EH (cell line): ENCODE measurements at places on chromosomes 4 and X.

- DNase-seq: no peak
Measured at GRCh38 chr4:155954118-155954685, 536 bp upstream of the CTSO start.

DNA sequence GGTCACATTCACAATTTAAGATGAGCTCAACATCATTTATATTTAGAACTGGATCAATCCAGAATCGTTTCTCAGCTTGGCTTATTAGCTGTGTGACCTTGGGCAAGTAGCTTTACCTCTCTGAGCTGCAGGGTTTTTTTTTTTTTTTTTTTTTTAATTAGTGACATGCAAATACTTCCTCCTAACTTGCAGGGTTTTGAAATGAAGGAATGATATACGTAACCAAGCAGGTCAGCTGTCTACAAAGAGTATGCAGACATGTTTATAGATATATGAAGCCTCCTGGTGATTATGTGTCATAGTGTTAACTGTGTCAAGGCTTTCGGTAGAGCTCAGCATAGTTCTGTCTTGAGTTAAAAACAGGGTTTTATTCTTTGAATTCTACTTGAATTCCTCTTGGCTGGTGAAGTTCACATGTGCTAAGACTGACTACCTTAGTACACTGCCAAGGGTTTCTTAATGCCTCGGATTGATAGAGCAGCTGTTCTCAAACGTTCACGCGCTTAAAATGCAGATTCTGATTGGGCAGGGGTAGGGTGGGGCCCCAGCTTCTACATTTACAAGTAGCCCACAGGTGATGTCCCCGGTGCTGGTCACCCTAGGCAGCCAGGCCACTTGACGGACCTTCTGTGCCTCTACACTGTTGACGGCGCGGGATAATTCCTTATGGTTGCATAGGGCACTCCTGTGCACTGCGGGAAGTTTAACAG lies 654 bp upstream of the STS start:
- DNase-seq: no peak

- DNase-seq: peak; percentile 44
Measured at GRCh38 chrX:115233497-115234455, at the start of gene LRCH2. LRCH2 (minus strand) TSS chrX:115234096; CDS start chrX:115234041, 55 bp downstream.

DNA sequence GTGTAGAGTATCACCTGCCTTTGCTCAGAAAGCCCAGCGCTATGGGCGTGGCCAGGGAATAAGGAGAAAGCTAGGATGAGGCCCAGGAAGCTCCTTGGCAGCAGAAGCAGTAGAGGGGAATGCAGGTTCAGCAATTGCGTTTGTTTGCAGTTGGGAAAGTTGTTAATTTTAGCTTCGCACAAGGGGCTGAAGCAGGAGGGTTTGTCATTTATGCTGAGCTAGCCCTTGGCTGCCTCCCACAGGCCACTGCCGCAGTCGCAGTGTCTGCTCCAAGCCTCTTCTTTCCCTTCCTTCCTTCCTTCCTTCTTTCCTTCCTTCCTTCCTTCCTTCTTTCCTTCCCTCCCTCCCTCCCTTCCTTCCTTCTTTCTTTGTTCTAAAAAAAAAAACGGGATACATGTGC lies 21.5 kb downstream of the FRMPD3 start:
- DNase-seq: no peak

DNA sequence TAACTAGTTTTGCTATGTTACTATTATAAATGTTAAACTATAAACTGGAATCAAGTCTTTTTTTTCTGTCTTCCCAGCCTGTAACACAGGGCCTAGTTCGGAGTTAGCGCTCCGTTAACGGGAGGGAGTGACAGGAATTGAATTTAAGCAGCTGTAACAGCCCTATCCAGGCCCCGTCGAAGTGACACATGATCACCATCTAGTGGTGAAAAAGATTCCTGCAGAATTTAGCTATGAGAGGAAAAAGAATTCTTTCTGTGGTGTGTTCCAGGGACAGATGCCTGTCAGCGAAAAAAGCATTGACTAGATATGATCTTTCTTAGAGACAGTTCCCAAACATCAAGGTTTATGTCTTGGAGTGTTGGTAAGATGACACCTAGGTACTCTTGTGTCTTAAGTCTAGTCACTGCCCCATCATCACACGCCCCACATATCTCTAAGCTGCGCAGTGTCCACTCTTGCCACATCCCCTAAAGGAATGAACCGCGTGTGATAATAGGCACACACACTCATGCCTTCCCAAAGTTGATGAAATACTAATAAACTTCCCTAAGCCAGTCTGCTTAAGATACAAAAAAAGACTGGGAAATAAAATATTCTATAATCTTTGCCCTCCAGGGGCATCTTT lies 2.1 kb downstream of the GAB3 start:
- peak; percentile 66 for DNase-seq

DNA sequence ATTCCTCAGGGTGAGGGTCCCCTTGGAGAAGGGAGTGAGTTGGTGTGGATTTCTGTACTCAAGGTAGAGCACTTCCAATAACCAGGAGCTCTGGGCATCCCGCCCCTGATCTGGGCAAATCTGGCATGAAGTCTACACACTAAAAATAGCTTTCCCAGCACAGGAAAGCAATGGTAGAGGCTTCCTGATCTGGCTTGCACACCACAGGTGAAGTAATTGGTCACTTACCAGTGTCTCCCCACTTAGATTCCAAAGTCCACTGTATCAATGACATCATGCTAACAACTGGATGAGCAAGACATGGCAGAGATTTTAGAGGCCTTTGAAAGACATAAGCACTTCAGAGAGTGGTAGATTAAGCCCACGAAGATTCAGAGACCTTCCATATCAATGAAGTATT lies 17.8 kb upstream of the IDS start:
- DNase-seq: no peak

DNA sequence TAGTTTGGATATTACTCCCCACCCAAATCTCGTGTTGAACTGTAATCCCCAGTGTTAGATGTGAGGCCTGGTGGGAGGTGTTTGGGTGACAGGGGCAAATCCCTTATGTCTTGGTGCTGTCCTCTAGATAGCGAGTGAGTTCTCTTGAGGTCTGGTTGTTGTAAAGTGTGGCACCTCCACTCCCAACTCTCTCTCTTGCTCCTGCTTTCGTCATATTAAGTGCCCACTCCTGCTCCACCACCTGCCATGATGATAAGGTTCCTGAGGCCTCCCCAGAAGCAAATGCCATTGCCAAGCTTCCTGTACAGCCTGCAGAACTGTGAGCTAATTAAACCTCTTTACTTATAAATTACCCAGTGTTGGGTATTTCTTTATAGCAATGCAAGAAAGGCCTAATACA lies 944.3 kb downstream of the ADGRL3 start:
- DNase-seq: no peak

DNA sequence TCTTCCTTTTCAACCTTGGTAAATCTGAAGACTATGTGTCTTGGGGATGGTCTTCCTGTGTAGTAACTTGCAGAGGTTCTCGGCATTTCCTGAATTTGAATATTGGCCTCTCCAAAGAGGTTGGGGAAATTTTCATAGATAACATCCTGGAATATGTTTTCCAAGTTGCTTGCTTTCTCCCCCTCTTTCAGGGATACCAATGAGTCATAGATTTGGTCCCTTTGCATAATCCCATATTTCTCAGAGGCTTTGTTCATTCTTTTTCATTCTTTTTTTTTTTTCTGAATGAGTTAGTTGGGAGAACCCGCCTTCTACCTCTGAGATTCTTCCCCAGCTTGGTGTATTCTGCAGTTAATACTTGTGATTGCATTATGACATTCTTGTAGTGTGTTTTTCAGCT lies 549.2 kb upstream of the AMOT start:
- DNase-seq: no peak

GRCh38 chr4:621296-622070 lies 3.9 kb upstream of the PDE6B start:
- no peak for DNase-seq
